ENCODE measurements at places on chromosomes 1 and 21.

DNA sequence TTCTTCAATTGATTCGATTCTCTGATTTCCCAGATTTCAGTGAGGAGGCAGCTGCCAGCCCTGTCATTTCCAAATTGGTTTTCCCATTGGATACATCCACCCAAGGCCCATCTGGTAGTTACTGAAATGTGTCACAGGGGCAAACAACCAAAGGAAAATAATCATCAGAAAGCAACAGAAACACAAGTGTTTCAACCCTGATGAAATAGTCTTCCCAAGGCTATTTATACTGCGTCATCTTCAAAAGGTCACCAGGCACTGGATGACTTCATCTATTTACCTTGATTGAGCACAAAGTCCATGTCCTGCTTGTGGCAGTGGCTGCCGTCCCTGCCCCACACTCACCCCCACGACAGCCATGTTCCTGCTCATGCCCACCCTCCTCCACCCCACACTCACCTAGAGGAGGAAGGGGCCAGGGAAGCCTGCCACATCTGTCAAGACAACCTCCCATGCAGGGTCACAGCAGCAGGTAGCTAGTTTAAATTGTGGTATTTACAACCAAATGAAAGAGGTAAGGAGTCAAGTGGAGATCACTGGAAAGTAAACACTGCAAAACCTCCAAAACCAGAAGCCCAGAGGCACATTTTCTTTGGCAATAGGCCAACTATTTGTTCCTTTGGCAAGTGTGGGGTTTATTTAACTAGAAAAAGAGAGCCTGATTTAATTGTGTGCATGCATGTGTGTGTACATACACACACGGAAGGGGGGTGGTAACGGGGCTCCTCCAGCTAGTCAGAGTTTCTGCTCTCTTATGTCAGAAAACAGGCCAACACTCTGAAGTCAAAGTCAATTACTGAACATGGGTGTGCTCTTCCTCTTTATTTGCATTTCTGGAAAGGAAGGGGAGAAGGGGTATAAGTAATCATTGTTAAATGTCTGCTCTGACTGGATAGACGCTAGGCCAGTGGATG lies 49.5 kb upstream of the RAB4A start:
- H3K27me3 ChIP-seq = no peaks in the 10 kb centered on the region
- DNase-seq = no peak
- no peak overlapping the region for H3K27ac ChIP-seq
- no peaks in the 10 kb centered on the region for H3K4me1 ChIP-seq
- no peak overlapping the region for H3K4me3 ChIP-seq

DNA sequence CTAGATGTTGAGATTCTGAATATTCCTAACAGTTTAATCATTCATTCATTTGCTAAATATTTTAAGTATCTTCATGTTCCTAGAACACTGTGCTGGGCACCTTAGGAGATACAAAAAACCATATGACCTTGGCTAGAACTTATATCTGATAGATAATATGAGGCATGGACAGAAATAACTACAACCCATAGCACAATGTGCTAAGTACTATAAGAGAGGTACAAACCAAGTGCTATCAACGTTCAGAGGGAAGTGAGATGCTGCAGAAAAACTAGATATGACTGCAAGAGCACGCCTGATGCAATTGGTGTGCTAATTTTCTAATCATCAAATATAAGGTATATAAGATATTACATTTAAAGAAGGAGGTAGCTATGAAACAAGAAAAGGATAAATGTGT lies 10.7 kb downstream of the NMNAT2 start:
- no peak for DNase-seq
- H3K4me1 ChIP-seq = no peaks in the 10 kb centered on the region
- H3K27ac ChIP-seq = no peak overlapping the region
- no peaks in the 10 kb centered on the region for H3K36me3 ChIP-seq
- no peaks in the 10 kb centered on the region for H3K27me3 ChIP-seq
- no peak overlapping the region for H3K4me3 ChIP-seq

DNA sequence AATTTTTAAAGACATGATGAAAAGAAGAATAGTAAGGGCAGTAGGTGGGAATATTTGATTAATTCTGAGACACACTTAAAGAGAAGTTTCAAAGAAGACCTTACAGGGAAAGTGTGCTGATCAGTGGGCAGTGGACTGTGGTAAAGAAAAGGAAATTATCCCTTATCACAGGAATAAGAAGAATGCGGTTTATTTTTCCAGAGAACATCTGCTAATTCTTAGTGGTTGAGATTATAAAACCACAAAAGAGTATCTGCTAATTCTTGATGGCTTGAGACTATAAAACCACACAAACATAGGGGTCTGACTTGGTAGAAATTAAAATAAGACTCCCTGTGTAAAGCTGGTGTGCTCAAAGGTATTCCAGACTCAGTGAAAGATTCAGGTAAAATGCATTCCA lies 60.0 kb upstream of the KCTD3 start:
- no peaks in the 10 kb centered on the region for H3K36me3 ChIP-seq
- H3K4me3 ChIP-seq = no peak overlapping the region
- DNase-seq = no peak
- H3K27me3 ChIP-seq = no peaks in the 10 kb centered on the region

GRCh38 chr1:54477153-54477561 lies 70.9 kb upstream of the ACOT11 start:
- H3K4me3 ChIP-seq = no peak overlapping the region
- DNase-seq = no peak
- peaks cover 34% of the 10 kb centered on the region for H3K4me1 ChIP-seq
- H3K27me3 ChIP-seq = no peaks in the 10 kb centered on the region
- H3K36me3 ChIP-seq = no peaks in the 10 kb centered on the region

DNA sequence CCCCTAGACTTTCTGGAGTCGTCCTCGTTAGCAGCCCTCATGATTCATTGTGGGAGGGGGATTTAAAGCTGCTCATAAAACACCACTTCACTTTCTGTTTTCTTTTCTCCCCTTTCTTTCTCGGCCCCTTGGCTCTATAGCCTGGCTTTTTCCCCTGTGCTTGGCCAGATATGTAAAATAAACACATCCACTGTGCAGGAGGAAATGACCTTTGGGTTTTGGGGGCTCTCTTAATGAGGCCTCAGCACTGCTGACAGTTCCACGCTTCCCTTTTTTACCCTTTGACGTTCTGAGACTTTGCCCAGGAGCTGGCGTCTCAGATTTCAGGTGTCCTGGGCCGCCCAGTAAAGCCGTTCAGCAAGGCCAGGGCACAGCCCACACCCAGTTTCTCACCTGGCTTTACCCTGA lies 65.7 kb downstream of the RUNX3 start:
- no peaks in the 10 kb centered on the region for H3K36me3 ChIP-seq
- H3K4me3 ChIP-seq = no peak overlapping the region
- H3K4me1 ChIP-seq = no peaks in the 10 kb centered on the region
- no peaks in the 10 kb centered on the region for H3K27me3 ChIP-seq

DNA sequence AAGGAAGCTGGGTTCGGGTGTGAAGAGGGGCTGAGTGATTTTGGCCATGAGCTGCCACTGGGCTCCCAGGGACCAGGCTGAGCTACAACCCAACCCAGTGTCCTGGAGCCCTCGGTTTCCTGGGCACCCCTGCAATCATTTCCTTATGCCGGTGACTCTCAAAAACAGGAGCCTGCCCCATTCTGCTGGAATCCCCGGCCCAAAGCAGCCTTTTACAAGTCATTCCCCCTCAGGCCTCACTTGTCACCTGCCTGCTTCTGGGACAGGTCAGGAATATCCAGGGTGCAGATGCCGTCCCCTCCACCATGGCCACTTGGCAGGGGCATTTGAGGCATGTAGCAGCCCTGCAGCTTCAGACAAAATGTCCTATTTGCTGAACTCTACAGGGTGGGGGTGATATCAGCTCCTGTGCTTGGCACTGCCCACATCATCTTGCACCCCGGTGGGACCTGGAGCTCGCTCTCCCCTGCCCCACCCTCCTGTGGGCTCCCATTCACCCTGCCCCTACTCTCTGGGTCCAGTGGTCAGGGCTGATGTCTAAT lies 30.0 kb downstream of the CDK18 start:
- H3K27ac ChIP-seq = no peak overlapping the region
- H3K4me3 ChIP-seq = no peak overlapping the region
- H3K4me1 ChIP-seq = no peaks in the 10 kb centered on the region

GRCh38 chr1:36175137-36176095 lies 19.5 kb downstream of the MAP7D1 start:
- H3K4me3 ChIP-seq = no peak overlapping the region
- no peak for DNase-seq
- H3K27me3 ChIP-seq = no peaks in the 10 kb centered on the region
- no peak overlapping the region for H3K27ac ChIP-seq
- H3K4me1 ChIP-seq = no peaks in the 10 kb centered on the region

GRCh38 chr1:7333620-7334019 lies 437.5 kb upstream of the VAMP3 start:
- peaks cover 2% of the 10 kb centered on the region for H3K4me1 ChIP-seq
- H3K27me3 ChIP-seq = no peaks in the 10 kb centered on the region
- H3K36me3 ChIP-seq = no peaks in the 10 kb centered on the region
- DNase-seq = no peak
- no peak overlapping the region for H3K27ac ChIP-seq
- H3K4me3 ChIP-seq = no peak overlapping the region

DNA sequence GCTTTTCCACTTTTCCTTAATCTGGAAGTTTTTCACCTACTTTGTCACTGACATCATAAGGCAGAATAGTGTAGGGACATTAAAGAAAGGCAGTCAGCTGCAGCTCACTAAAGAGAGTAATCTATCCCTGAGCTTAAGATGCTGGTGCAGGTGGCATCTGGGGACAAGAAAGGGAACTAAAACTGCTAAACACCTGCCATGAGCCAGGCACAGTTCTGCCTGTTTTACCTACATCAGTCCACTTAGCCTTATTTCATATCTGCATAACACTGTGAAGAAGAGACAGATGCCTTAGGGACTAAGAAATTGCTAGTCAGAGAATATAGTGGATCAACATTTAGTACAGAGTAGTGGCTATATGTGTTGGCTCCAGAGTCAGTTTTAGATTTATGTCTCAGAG lies 88.1 kb downstream of the GPATCH2 start:
- no peak overlapping the region for H3K4me3 ChIP-seq
- no peaks in the 10 kb centered on the region for H3K36me3 ChIP-seq
- H3K27ac ChIP-seq = no peak overlapping the region
- DNase-seq = no peak

- H3K4me3 ChIP-seq = no peak overlapping the region
- no peak for DNase-seq
- no peak overlapping the region for H3K27ac ChIP-seq
- no peaks in the 10 kb centered on the region for H3K4me1 ChIP-seq
- H3K27me3 ChIP-seq = no peaks in the 10 kb centered on the region
Observed at GRCh38 chr1:27979151-27979858, 19.5 kb downstream of the XKR8 start.

DNA sequence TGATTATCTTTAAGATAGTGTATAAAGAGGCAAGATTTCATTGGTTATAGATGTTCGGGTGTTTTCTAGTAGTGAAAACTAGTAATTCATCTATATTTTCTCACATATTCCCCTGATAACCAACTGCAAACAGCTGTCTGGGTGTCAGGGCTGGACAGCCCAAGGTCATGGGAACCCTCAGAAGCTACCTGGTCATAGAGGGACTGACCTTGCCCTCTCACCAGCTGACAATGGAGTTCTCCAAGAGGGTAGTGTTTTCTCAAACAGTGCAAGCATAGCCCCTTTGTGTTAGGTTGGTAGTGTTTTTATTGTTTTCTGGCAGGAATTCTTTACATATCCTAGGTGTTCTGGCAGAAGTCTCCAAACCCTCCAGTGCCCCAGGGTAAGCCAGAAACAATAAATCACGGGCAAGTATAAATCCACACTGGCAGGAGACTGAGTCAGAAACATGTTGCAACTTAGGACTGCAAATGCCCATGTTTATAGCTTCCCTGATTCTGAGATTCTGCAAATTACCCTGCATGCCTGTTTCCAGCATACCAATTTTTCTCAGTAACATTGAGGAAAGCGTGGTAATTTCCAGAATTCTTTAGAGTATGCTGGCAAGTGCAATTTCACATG lies 82.8 kb upstream of the ATP1A1 start:
- H3K27ac ChIP-seq = no peak overlapping the region
- no peak overlapping the region for H3K4me3 ChIP-seq
- H3K36me3 ChIP-seq = no peaks in the 10 kb centered on the region
- no peak for DNase-seq
- H3K4me1 ChIP-seq = no peaks in the 10 kb centered on the region
- no peaks in the 10 kb centered on the region for H3K27me3 ChIP-seq

- DNase-seq = no peak
- H3K4me1 ChIP-seq = peaks cover 7% of the 10 kb centered on the region
- H3K36me3 ChIP-seq = no peaks in the 10 kb centered on the region
- no peaks in the 10 kb centered on the region for H3K27me3 ChIP-seq
- no peak overlapping the region for H3K27ac ChIP-seq
Observed at GRCh38 chr1:84995484-84996334, 1.2 kb downstream of the MCOLN2 start.

DNA sequence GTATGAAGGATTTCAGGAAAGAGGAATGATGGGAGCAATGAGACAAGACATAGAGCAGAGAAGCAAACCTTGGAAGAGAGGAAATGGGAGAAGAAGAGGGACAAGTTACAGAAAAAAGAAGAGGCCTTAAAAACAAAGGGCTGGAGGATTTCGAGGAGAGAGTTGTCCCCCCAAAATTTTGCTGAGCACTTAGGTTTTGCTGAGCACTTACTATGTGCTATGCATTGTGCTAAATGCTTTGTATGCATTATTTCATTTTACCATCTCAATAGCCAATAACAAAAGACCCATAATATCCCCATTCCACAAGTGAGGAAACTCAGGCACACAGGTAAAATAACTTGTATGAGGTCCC lies 2.5 kb upstream of the TRIM63 start:
- H3K4me1 ChIP-seq = no peaks in the 10 kb centered on the region
- H3K36me3 ChIP-seq = no peaks in the 10 kb centered on the region
- H3K4me3 ChIP-seq = no peak overlapping the region
- no peak overlapping the region for H3K27ac ChIP-seq

- H3K4me1 ChIP-seq = peaks cover 3% of the 10 kb centered on the region
- DNase-seq = no peak
- no peak overlapping the region for H3K27ac ChIP-seq
- H3K27me3 ChIP-seq = no peaks in the 10 kb centered on the region
- no peak overlapping the region for H3K4me3 ChIP-seq
Observed at GRCh38 chr1:32985226-32985625, 20.6 kb upstream of the RNF19B start.

DNA sequence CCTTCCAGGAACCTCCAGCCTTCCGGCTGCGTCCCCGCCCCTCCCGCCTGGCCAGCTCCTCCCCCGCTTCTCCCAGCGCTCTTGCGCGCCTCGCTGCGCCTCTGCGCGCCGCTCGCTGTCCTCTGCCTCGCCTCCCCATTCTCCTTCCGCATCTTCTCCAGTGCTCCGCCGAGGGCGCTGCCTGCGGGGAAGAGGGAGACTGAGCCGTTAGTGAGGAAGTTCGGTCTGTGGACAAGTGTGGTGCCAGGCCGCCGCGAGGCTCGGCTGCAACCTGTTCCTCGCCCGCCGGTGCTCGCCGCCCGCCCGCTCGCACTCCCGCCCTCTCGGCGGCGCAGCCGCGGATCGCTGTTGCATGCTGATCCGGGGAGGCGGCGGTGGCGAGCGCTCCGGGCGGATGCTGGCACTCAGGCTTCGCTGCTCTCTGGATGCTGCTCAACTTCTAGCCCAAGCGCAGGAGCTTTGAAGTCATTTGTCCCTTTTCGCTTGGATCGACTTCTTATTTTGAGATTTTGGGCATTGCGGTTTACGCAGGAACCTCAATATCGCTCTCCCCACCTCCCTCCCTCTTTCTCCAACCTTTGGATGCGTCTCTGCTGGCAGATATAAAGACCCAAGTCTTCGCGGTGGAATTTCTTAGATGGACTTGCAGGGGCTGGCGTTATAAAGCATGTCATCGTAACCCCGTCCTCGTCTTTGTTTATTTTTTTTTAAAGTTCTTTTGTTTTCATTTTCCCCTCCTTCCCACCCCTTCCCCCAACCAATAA lies 614 bp upstream of the CACNA1E start:
- H3K4me1 ChIP-seq = no peaks in the 10 kb centered on the region
- no peaks in the 10 kb centered on the region for H3K27me3 ChIP-seq
- H3K27ac ChIP-seq = no peak overlapping the region

- no peak for DNase-seq
- H3K4me3 ChIP-seq = no peak overlapping the region
- no peak overlapping the region for H3K27ac ChIP-seq
Observed at GRCh38 chr1:117512728-117513321, 93.0 kb upstream of the TENT5C start.
